Pancreas (tissue), 10 donors: ENCODE measurements at places on chromosomes 3 and 15.

DNA sequence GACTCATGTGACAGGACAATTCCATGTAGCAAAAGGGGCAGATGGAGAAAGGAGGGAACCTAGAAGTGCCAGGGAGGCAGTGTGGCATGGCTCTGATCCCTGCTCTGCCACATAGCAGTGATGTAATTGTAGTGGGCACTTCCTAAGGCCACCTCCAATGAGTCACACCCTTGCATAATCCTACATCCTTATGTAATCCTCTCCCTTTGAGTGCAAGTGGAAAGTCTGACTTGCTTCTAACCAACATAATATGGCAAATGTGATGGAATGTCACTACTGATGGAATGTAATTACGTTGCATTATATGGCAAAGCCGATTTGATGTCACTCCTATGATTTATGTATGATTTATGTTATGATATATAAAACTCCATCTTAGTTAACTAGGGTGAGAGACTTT is 72.9 kb upstream of the ATP2C1 start:
- no peak for DNase-seq

DNA sequence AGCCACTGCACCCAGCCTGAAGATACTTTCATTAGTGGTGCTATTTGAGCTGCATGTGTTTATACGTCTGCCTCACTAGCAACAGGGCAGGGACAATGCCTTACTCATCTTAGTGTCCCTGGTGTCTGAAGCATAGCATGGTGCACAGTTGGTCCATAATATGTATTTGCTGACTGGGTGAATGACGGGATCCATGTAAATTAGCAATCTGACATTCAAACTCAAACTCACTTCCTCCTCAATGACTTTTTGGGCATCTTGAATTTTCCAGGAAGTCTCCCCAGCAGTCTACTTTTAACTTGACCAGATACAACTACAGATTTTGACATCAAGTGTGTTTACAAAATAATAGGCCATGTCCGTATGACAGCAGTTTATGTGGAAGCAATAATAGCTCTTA is 3.0 kb upstream of the LDHAL6B start:
- no peak for DNase-seq

GRCh38 chr3:17800232-17800631 is 57.8 kb upstream of the TBC1D5 start:
- DNase-seq = no peak

- no peak for DNase-seq
These were observed 175.8 kb upstream of the NANOGP8 start for GRCh38 chr15:35260941-35261340.

- peak; percentile 90 for DNase-seq
These were observed 49.2 kb downstream of the CYFIP1 start for GRCh38 chr15:22930782-22931484.

DNA sequence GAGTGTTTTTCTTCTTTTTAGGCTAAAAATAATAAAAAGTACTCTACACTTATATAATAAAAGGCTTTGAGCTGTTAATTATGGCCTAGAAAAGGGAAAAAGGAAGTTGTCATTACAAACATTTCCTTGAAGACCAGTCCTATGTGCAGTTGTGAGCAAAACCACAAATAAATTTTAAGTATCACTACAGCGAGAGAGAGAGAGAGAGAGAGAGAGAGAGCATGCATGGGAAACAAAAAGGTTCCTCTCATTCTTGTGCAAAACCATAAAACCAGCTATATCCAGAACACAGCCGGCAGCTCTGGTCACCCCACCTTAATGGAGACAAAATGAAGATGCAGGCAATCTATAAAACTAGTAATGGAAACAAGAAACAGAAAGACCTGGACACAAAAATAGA is 33.6 kb downstream of the HEG1 start:
- no peak for DNase-seq

DNA sequence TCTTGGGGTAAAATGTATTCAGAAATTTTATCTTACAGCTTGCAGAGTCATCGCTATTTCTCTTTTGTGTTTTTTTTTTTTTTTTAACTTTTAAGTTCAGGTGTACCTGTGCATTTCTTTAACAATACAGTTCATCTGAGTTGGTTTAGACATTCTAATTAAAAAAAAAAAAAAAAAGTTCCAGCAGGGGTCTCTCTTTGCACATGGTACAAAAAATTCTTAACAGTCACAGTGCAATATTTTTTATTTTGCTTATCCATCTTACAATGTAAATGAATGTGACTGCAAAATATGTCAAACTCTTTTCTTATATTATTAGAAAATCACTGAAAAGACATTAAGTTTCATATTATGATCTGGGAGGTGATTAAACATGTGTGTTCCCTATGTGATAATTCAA is 47.5 kb upstream of the SLC9A9 start:
- no peak for DNase-seq

- DNase-seq = no peak
These were observed 436.3 kb upstream of the SGO1 start for GRCh38 chr3:20622304-20622703.

DNA sequence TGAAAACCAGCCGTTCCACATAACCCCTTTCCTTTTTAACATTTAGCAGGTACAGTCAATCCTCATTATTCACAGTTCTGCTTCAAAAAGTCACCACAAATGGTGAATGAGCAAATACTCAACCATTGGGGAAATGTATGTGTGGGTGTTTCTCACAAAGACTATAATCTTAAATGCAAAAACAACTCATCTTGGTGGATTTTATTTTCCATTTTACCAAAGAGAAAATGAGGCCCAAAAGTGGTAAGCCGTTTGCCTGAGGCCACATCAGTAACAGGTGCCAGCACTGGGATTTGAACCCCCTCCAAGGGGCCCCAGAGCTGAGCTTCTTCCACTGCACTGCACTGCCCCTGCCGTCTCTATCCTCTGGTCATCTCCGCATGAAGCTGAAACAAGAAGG is 208.8 kb downstream of the OSBPL10 start:
- DNase-seq = no peak

DNA sequence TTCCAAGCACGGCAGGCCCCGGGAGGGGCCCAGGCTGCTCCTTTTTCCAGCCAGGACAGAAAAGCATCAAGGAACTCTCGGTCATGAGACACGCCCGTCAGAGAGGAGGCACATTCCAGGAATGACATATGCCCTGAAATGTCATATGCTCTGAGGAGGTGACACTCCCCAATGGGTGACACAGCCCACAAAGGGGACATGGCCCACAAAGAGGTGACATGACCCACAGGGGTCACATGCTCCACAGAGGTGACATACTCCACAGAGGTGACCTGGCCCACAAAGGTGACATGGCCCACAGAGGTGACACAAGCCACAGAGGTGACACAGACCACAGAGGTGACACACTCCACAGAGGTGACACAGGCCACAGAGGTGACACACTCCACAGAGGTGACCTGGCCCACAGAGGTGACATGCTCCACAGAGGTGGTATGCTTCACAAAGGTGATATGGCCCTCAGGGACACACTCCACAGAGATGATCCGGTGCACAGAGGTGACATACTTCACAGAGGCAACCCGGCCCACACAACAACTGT is 79.2 kb downstream of the ABHD5 start:
- no peak for DNase-seq

DNA sequence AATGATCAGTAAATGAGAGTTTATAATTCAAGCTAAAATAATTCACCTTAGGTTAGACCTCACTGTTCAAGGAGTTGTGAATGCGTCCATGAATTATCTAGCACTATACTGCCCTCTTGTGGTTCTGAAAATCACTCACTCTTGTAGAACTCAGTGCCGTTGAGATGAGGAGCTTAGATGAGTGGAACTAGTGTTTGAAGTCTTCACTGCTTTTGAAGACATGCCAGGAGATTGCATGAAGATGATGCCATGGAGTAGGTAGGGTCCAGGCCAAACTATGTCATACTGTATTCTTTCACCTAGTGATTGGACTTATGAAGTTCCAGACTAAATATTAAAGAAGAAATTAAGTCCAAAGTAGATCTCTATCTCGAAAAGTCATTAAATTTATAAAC is 28.8 kb downstream of the LYSMD4 start:
- DNase-seq = no peak

DNA sequence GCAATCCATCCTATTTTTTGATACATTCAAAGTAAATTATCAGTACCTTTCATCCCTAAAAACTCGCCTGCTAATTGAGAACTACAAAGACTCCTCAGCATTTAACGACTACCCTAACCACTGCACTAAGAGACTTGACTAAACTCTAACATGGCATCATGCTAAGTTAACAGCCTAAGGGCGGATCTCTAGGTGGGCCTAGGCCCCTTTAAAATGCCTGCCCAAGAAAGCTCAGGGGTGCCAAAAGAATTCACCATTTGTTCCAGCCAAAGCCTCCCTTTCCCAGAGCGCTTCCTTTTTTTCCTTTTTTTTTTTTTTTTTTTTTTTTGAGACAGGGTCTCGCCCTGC is 568 bp upstream of the NEK4 start:
- no peak for DNase-seq

DNA sequence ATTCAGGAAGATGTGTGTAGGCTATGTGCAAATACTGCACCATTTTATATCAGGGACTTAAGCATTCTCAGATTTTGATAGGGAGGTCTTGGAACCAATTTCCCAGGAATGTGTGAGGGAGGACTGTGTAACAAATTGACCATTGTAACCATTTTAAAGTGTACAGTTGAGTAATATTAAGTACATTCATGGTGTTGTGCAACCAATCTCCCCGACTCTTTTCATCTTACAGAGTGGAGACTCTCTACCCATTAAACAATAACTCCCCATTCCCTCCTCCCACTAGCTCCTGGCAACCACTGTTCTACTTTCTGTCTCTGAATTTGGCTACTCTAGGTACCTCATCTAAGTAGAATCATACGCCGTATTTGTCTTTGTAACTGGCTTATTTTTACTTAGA is 5.1 kb downstream of the RCN2 start:
- DNase-seq = no peak

GRCh38 chr3:188085584-188086560 is 68.1 kb upstream of the LPP start:
- DNase-seq = no peak

DNA sequence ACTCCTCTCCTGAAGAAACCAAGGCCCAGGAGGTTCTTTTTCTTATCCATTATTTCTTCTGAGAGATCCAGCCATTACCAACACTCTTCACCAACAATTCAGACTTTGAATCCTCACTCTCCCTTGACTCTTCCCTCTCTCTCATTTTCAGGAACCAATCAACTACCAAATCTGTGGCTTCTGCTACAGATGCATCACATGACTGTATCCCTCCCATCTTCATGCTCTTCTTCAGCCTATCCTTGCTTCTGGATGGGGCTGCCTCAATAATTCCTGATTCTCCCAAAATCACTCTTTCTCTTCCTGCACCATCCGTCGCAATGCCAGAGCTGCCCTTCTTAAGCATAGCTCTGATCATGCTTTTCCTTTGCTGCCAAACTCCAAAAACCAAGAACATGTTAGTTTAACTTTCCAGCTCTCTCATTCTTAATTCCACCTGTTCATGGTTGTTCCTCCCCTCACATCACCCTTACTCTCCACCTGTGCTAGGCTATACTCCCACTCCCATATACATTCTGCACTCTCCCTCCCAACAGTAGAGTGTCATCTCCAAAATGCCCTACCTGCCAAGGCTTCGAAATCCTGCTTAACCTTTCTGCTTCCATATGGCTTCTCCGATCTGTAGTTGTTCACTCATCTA is 13.5 kb downstream of the PLD1 start:
- no peak for DNase-seq

DNA sequence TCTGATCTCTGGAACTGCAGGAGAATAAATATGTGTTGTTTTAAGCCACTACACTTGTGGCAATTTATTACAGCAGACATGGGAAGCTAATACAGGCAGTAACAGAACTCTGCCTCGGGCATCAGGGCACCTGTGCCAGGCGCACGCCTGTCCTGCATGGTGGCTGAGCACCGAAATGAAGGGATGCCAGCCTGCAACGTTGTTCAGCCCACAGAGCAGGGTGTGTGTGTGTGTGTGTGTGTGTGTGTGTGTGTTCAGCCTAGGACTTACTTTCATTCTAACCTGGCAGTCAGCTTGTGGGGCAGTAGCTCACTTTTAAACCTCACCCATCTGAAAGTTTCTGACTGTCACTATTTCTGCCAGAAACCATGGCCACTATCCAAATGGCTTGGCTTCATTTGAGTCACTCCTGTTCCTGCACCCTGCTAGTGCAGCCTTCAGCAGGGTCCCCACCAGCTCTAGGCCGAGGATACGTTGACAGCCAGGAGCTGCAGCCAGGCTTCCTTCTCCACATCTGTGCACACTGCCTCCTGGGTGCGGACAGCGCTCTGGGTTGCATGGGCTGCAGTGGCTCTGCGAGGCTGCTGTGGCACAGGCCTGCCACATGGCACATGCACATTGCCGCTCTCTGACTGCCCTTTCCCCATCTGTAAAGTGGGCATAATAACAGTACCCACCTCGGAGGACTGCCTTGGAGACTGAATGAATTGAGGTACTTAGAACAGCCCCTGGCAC is 4.5 kb downstream of the UROC1 start:
- DNase-seq = peak; percentile 6

DNA sequence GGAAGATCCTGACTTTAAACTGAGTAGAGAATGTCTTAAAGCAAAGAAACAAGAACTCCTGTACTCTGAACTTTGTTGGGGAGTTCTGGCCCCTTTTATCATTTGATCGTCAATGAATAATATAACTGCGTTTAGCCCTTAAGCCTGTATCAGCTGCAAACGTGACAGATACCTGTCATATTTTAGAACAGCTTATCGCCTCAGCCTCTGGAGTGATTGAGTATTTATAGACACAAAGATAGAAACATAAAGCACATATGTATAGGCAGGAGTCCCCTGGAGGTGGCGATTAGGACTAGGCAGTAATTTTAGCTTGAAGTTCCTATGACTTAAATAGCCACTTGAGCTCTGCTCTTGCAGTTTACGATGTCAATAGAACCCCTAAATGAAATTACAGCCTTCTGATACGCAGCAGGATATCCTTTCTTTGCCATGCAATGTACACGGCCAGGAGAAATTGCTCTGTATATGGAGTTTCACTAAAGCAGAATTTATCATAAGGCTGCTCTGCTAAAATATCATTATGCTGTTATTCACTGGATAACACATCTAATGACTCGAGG is 321.8 kb downstream of the TIGIT start:
- no peak for DNase-seq

DNA sequence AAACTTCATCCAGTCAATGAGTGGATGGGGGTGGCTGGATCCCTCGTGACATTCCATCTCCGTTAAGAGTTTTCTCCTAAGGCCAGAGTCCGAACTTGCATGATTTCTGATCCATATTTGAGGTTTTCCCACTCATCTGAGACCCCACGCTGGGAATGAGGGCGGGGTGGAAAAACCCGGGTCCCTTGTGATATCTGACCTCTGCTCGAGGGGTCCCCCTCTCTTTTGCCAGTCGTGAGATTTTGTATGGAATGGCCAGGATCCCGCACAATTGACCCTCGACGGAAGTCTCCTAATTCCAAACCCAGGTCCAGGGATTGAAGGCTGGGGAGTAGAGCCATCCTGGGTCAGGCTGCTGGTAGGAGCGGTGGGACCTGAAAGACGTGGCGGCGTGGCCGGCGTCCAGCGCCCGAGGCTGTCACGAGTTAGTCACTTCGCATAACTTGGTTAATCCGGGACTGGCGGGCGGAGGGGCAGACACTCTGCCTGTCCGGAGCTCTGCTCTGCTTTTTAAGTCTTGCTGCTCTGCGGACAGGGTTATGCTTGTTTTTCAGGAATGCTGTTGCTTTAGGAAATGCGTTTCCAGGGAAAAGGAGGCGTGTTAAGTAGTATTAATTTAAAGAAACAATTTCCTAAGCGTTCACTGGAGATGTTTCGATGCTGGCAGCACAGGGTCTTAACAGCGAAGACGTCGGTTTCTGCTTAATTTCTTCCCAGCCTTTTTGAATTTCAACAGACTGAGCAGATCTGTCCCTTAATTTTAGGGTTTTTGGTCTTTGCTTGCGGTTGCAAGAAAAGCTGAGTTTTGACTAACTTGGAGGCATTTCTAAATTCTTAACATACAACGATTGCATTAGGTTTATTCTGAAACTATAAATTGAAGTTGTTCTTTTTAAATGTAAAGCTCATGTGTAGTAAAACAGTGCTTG is 69.7 kb upstream of the LRRFIP2 start:
- peak; percentile 77 for DNase-seq
